ENCODE measurements at places on chromosomes 2 and 18.

DNA sequence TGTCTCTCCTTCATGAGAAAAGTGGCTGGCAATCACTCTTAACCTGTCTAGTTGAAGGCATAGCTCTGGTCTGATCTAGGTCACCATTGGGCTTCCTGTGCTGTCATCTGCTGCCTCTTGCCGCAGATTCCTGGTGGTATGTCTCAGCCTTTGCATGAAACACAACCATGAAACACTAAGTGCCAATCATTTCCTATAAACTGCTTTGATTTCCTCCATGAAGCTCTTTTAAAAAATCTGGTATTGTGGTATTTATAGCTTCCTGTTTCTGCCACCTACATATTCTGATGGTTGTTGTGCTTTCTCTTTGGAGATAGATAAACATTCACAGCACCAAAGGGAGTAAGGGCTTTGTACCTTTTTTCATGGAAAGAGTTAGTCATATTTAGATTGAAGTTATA, 120.0 kb upstream of the EPC2 start:
- no peak for DNase-seq

- no peak for DNase-seq
Observed at GRCh38 chr2:43038034-43038695, 188.2 kb downstream of the ZFP36L2 start.

DNA sequence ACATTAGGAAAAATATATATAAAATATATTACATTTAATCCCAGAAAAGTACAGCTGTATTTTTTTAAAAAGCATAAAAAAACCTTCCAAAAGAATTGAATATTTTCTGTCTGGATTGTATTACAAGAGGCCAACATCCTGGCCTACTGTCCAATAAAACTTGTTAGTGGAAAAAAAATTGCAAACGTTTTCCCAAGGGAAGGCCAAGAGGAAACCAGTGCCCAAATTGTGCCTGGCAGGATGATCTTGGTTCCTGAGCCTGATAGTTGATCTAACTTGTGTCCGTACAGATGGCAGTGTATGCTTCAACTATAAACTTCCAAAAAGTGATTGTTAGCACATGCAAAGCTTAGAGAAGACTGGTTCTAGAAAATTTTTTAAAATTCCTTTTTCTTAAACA, 90.6 kb upstream of the LPIN2 start:
- DNase-seq = no peak

- DNase-seq = no peak
Observed at GRCh38 chr2:97354576-97354975, 235.1 kb downstream of the ANKRD36B start.

DNA sequence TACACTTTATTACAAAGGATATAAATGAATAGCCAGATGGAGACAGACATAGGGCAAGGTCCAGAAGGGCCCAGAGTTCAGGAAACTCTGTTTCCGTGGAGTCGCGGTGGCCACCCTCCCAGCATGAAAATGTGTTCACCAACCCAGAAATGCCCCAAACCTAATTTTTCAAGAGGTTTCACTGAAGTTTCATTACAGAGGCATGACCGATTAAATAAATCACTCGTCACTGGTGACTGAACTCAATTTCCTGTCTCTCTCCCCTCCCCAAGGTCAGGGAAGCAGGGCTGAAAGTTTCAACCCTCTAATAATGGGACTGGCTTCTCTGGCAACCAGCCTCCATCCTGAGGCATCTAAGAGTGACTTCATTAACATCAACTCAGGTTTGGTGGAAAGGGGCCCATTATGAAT, 22.4 kb downstream of the USP40 start:
- DNase-seq = no peak

GRCh38 chr2:113038291-113038690, 14.4 kb downstream of the IL36B start:
- no peak for DNase-seq

- no peak for DNase-seq
Observed at GRCh38 chr2:64657411-64657810, 3.7 kb upstream of the SERTAD2 start.

DNA sequence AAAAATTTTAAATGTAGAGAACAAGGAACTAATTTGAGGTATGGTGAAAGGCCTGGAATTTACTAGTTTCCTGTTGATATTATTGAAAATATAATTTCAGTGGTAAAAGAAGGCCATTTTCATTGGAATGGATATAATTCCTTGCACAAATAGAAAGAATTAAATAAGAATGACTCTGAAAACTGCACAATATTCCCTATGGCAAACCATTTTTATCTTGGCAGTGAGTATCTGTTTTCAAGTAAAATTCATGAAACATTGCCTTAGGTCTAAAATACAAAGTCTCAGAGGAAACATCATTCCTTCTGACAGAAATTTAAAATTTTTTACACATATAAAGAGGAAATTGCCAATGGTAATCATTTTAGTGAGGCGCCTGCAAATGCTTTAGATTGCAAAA, 1468.3 kb downstream of the LRP1B start:
- no peak for DNase-seq

DNA sequence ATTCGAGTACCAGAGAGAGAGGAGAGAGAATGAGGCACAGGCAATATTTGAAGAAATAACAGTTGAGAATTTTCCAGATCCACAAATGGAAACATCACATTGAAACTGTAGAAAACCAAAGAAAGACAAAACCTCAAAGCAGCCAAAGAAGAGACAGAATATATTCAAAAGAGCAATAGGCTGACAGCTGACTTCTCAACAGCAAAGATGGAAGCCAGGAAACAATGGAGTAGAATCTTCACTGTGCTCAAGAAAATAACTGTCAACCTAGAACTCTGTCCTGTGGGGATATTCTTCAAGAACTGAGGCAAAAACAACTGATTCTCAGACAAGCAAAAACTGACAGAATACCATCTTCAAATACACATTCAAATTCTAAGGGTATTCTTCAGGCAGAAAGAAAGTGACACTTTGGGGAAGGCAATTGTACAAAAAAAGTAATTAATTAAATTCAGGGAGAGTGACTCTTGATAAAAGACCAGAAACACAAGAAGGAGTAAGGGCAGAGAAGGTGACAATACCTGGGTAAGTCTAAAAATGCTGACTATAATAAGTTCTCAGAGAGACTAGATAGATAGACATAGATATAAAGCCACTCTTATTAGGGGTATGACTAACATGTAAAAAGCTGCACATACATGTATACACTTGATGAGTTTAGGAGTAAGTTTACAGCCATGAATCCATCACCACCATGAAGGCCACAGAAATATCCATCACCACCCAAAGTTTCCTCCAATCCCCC, 25.6 kb downstream of the ANKMY1 start:
- no peak for DNase-seq

DNA sequence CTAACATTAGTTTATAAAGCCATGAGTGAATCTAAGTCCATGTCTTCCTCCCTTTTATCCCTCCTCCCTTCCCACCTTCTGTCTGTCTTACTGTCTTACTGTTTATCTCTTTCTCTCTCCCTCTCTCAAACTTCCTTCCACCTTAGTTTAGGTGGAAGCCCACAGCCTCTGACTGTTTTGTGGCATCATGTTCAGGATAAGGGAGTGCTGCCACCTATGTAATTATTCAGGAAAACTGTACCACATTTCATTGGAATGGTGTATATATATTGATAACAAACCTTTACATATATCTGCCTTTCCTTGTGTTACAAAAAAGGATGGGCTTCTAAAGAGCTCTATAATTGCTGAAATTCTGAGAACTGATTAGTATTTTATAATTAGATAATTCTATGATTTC, 48.7 kb downstream of the NETO1 start:
- DNase-seq = no peak

DNA sequence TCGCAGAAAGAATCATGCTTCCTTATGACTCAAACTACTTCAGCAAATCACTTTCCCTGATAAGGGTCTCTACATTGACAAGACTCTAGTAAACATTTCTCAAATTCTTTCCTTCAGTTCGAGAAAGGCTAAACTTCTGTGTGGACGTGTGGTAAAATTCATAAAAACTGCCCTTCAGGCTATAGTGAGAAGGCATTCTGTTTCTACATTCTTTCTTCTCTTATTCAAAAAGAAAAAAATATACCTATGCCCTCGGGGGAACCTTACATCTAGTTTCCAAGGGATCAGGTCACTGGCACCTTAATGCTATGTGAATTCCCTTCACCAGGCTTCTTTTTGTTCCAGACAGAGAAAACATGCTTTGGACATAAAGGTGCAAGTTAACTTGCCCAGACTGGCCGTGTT, 4.9 kb downstream of the VIT start:
- no peak for DNase-seq

DNA sequence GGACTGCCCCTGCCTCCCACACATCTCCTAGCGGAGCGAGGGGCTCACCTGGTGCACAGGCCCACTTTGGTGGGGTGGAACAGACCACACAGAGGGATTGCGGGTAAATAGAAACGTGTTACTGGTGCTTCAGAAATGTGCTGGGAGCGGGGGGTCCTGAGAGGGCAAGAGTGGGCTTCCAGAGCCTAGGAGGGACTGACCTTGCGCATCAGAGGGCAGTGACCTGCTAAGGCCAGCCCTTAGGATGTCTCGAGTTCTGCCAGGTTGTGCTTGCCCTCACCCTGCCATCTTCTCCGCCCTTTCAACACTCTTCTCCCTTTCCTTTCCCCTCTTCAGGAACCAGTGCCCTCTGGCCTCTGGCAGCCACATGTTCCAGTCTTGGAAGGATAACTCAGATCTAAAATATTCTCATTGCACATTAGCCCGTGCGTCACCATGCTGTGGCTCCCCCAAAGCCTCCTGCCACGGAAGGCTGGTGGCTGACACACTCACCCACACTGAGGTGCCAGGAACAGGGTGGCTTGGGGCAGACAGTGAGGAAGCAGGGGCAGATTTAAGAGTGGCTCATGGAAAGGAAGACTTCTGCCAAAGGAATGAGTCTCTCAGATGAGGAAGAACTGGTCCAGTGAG, 89.6 kb downstream of the MCFD2 start:
- DNase-seq = no peak

- no peak for DNase-seq
Observed at GRCh38 chr2:158651358-158652057, 143.6 kb upstream of the DAPL1 start.

DNA sequence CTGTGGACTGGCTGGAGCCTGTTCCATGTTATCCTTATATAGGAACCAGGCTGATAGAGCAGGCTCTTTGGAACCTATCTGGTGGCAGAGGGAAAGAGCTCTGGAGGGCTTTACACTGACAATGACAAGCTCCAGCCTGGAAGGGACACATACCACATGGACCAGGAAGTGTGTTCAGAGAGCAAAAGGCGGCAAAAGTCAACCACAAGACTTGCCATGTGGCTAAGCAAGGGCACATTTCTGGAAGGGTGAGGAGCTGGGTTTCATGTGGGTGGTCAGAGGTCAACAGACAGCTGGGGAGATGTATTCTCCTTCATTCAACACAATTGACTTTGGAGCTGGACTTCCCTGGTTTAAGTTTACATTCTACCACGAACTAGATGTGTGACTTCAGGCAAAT, 325.2 kb downstream of the DYSF start:
- no peak for DNase-seq

- DNase-seq = no peak
Observed at GRCh38 chr2:42246562-42246961, 77.4 kb downstream of the EML4 start.

DNA sequence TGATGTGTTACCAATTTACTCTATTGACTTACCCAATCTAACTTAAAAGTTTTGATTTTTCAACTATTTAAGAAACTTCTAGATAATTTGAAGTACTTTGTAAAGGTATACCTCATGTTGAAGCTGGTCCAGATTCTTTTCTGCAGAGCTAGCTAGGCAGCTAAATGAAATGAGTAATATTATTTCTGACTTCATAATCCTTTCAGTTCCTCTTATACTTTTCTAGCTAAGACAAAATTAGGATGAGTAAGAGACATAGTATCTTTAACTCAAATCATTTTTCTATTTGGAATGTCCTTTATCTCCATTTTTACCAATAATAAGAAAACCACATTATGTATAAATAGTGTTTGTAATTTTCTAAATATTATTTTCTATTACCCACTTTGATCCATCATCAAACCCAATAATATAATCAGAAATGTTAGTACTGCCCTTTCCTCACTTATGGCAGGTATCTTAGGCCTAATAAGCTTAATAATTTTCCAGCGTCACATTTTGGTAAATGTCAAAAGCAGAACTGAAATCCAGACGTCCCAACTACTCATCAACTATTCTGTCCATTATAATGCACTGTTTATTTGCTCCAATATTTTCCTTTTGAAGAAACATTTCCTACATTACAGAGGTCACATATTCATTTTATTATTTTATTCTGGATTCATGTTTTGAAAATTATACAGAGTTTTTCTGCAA, 456.6 kb downstream of the THSD7B start:
- DNase-seq = no peak

DNA sequence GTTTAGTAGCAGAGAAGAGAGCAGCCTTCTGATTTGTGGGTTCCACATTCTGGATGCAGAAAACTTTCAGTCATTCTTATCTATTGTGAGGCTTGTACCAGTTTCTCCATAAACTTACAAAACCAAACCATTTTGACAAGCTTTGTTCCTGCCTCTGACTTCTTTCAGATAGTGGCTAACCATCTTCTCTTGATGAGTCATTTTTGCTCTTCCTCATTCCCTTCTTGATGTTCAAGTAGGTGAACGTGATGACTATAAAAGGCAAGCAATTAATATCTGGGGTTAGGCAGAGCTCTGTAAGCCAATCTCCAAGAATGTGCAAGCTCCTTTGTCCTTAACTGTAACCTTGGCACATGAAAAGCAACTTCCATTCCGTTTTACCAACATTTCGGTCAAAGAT, 2083.1 kb upstream of the PIK3C3 start:
- DNase-seq = no peak

DNA sequence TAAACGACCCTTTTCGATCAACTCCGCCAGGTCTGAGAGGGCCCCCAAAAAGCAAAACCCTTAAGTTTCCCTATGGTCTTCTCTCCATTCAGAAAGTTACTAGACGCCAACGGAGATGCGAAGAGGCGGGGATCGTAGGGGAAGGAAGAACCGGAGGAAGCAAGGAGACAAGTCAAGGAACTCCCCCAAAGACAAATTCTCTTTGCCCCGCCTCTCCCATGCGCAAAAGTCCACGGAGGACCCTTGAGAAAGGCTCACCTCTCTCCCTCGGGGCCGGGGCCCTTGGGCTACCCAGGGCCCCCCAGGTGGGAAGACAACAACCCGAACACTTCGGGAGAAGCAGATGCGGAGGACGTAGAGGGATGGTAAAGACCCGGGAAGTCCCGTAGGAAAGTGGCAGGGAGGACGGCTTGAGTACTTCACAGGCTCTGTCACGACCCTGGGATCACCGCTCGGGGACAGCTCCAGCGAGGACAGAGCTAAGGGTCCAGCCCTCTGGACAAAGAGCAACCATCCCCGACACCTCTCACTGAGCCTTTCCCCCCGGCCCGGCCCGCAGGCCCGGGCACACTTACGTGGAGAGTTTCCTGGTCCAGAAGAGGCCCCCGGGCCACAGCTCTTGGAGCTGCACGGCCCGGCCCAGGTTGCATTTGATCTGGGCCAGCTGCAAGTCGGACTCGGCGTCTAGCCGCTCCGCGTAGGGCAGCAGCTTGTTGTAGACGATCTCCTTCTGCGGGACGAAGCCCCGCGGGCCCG, 647 bp downstream of the PSME4 start:
- DNase-seq = peak; percentile 26

GRCh38 chr18:35284841-35285240, 5.2 kb downstream of the ZSCAN30 start:
- DNase-seq = no peak

GRCh38 chr2:29518010-29518409, 402.8 kb downstream of the CLIP4 start:
- DNase-seq = no peak

GRCh38 chr18:79760881-79761280, 36.9 kb upstream of the KCNG2 start:
- no peak for DNase-seq

GRCh38 chr2:46747297-46747818, 168.2 kb downstream of the MCFD2 start:
- no peak for DNase-seq

GRCh38 chr2:128984855-128985254, 666.2 kb upstream of the HS6ST1 start:
- DNase-seq = no peak

Measured in neuronal stem cell (in vitro differentiated cells).